ENCODE measurements at places on chromosomes 13 and 19.

- peaks cover 55% of the 10 kb centered on the region for H3K36me3 ChIP-seq
- no peak for DNase-seq
- H3K4me3 ChIP-seq = no peak overlapping the region
- H3K27ac ChIP-seq = no peak overlapping the region
- no peaks in the 10 kb centered on the region for H3K27me3 ChIP-seq
- H3K4me1 ChIP-seq = peaks cover 23% of the 10 kb centered on the region
These were observed 3.7 kb downstream of the HNRNPL start for GRCh38 chr19:38846097-38846496.

GRCh38 chr19:36482876-36483275, 6.5 kb downstream of the ZNF566 start:
- DNase-seq = no peak
- no peaks in the 10 kb centered on the region for H3K27me3 ChIP-seq
- H3K4me3 ChIP-seq = no peak overlapping the region

GRCh38 chr13:106176117-106176516, 359.3 kb downstream of the EFNB2 start:
- H3K36me3 ChIP-seq = no peaks in the 10 kb centered on the region
- no peak overlapping the region for H3K4me3 ChIP-seq
- no peak overlapping the region for H3K27ac ChIP-seq
- H3K27me3 ChIP-seq = no peaks in the 10 kb centered on the region
- no peaks in the 10 kb centered on the region for H3K4me1 ChIP-seq
- DNase-seq = no peak

GRCh38 chr19:1855828-1856255, 7.5 kb downstream of the KLF16 start:
- H3K4me3 ChIP-seq = no peak overlapping the region
- DNase-seq = no peak
- H3K4me1 ChIP-seq = peaks cover 41% of the 10 kb centered on the region
- peak overlapping the region; percentile 30 for H3K27ac ChIP-seq

DNA sequence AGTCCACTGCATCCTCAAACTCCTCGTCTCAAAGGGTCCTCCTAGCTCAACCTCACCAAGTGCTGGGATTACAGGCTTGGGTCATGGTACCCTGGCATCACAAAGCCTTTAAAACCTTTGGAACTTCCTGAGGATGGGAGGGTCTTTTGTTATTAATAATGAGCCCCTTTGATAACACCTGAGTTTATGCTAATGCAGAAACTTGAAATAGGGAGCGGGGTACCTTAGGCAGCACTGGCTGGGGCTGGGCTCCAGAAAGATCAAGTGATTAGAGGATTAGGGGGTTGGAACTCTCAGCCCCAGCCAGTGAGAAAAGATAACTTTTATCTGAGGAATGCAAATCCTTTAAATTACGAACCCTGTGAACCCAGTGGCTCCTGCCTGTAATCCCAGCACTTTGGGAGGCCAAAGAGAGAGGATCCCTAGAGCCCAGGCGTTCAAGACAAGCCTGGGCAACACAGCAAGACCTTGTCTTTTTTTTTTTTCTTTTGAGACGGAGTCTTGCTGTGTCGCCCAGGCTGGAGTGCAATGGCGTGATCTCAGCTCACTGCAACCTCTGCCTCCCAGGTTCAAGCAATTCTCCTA, 9.3 kb upstream of the PSPC1 start:
- peaks cover 8% of the 10 kb centered on the region for H3K4me1 ChIP-seq
- no peak overlapping the region for H3K4me3 ChIP-seq

DNA sequence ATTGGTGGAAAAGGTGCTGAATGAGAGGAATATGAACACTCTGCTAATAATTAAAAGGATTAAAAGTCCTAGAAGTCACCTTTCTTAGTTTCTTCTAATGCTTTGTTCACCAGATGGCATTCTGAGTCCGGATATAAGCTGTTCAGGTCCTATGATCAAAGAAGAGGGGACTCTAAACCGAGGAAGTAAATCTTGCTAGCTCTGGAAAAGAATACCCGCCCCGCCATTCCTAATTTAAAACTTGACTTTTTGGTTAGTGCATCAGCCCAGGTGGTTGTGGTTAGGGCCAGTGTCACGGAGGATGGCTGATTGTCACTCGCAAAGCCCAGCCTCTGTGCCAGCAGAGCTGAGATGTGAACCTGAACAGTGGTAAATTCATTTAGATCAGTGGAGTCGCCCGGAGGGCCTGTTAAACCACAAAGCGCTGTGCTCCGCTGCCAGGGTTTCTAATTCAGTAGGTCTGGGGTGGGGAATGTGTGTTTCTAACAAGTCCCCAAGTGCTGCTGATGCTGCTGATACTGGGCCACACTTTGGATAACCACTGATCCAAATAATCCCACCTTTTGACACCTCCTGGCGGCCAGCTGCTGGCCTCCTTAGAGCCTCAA, 425.4 kb downstream of the DCT start:
- H3K4me1 ChIP-seq = no peaks in the 10 kb centered on the region
- no peaks in the 10 kb centered on the region for H3K36me3 ChIP-seq

All from endothelial cell of umbilical vein (primary cell).